Dermis microvascular lymphatic vessel endothelial cell (primary cell): ENCODE measurements at places on chromosomes 12 and 14. TPM values are rescaled to one million over a fixed set of nuclear protein-coding genes. Genes with fewer than 3 reads are reported as not detected.

Gene NKX2-1
- not detected in 2 replicates for total RNA-seq

- DNase-seq, result no peak
These were observed 48.4 kb downstream of the ZNF641 start for GRCh38 chr12:48302161-48302911.

DNA sequence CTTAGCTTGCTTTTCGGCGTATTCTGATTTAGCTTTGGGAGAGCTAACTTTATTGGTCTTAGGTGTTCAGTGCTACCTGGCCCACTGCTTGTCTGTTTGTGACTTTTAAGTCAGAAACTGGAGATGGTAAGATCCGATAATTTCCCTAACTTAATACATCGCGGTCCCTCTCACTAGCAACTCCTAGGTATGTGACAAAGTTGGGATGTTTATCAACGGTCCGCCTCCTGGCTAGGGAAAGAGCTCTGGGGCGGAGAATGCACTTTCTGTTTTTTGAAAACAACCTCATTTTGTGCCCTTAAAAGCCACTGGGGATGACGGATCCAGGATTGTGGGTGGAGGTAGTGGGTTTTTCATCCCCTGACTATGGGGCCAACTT lies 1.2 kb downstream of the CDKN1B start:
- DNase-seq, result peak; percentile 21

Gene FGF6
- not detected in 2 replicates for total RNA-seq

- DNase-seq, result no peak
These were observed 43.1 kb downstream of the ATP2B1 start for GRCh38 chr12:89665556-89665955.
